ENCODE measurements at places on chromosomes 16 and 17. TPM values are rescaled to one million over a fixed set of nuclear protein-coding genes. Genes with fewer than 3 reads are reported as not detected.

GRCh38 chr17:41824086-41824485 is 11.3 kb downstream of the FKBP10 start:
- DNase-seq: no peak

- DNase-seq: no peak
Measured at GRCh38 chr16:87486713-87487247, 6.0 kb downstream of the ZCCHC14 start.

DNA sequence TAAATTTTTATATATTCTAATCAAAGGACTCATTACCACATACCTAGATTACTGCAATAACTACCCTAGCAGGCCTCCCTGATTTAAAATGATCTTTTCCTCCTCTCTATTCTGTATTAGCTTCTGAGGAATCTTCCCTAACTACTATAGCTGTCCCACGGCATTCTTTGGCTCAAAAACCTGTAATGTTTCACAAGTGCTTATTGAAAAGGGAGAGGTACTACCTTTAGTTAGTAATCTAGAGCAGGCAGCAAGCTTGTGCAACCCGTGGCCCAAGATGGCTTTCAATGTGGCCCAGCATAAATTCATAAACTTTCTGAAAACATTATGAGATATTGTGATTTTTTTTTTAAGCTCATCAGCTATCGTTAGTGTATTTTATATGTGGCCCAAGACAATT is 71.0 kb upstream of the CORO6 start:
- no peak for DNase-seq

DNA sequence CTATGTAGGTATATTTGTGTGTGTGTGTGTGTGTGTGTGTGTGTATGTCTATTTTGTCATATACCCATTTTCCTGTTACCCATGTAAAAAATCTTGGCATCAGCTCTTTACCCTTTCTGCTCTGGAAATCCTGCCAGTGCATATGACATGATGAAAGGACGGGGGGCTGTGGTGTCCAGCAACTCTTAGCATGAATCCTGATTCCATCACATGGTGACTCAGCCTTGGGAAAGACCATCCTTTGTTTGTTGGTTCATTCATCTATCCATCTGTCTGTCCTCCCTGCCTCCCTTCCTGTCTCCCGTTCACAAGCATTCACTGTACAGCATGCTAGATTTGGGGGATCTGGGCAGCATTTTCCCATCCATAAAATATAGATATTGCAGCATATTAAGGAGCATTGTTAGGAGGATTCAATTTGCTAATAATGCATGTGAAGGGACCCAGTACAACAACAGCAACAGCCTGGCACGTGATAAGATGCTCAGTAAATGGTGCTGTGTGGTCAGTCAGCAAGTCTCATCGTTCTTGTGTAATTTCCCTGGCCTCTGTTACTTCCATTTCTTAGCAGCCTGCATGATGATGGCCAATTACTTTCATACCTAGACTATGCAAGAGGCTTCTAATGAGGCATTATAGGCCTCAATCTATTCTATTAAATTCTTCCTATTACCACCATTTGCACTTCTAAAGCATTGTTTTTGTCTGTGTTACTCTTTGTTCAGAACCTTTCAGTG is 191.0 kb downstream of the PRKCA start:
- DNase-seq: no peak

The CD7 gene
- polyA plus RNA-seq: 0.06 TPM

Data from BJ (cell line).